ENCODE measurements at places on chromosomes 7 and 10. TPM values are rescaled to one million over a fixed set of nuclear protein-coding genes. Genes with fewer than 3 reads are reported as not detected.

GRCh38 chr7:116311259-116311658 lies 100.9 kb downstream of the TES start:
- no peak for DNase-seq

- DNase-seq = no peak
Measured at GRCh38 chr7:150322833-150323681, at the start of the genes ACTR3C and LRRC61. Gene ACTR3C (minus strand): TSS chr7:150323545. CDS start chr7:150295296, 28,249 bp downstream. Gene LRRC61 (plus strand): TSS chr7:150323355. CDS start chr7:150336862, 13,507 bp downstream.

DNA sequence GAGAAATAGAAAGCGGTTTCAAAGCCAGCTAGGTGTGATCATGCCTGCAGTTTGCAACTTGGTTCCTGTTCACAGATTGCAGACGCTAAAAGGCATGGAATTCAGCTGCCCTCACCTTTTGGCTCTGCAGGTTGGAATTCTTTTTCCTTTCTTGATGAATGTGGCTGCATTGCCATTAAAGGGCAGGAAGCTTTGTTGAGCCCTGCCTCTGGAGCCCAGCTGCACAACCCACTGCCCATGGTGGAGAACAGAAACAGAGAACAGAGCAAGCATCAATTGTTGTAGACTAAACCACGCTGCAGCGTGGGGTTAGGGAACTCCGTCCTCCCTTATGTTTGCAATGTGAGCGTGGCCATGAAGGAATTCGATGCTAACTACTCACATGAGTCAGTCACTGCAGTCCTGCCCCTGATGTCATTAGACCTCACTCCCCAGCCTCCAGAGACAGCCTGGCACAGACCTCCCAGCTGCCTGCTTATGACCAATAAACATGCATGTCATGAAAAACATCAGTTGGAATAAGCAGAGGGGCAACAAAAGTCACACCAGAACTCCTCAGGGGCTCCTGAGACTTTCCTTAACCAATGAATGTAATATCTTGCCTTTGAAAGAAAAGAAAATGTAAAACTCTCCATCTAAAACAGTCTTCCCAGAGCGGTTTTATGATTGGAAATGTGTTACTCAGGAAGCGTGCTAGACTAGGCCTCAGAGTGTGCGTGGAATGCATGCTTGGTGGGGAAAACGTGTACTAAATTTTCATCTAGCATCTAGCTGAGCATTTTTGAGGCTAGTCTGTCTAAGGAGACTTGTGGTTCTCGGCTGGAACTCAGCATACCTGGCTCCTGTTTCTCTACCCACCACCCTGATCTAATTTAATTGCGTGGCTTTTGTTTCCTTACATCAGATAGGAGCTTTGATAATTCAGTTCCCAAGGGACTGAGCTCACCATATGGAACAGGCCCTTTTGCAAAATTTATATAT lies 232.2 kb downstream of the KIAA1217 start:
- DNase-seq = no peak

- no peak for DNase-seq
Measured at GRCh38 chr7:39353615-39354376, 212.4 kb upstream of the YAE1 start.

The RARRES2 gene
- 7.0 TPM for polyA plus RNA-seq

Measured in AG04450 (cell line).